ENCODE measurements at places on chromosomes 6 and 20.

DNA sequence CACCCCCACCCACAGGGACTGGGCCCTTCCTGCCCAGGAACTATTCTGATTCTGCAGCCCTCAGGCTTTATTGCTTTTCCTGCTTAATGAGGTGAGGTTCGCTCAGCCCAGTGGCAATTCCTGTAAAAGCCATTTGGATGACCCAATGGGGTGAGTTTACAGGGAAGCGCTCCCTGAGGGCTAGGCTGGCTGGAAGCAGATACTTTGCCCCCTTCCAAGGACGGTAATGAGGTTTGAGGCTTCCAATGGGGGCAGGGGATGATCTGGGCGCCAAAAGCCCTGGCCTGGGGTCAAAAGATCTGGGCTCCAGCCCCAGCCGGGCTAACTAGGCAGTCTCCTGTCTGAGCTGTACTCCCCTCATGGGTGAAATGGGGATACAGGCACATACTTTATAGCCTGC is 41.8 kb downstream of the RIPOR3 start:
- no peak for DNase-seq

- no peak for DNase-seq
Observed at GRCh38 chr6:30879684-30880427, 4.5 kb upstream of the DDR1 start.

DNA sequence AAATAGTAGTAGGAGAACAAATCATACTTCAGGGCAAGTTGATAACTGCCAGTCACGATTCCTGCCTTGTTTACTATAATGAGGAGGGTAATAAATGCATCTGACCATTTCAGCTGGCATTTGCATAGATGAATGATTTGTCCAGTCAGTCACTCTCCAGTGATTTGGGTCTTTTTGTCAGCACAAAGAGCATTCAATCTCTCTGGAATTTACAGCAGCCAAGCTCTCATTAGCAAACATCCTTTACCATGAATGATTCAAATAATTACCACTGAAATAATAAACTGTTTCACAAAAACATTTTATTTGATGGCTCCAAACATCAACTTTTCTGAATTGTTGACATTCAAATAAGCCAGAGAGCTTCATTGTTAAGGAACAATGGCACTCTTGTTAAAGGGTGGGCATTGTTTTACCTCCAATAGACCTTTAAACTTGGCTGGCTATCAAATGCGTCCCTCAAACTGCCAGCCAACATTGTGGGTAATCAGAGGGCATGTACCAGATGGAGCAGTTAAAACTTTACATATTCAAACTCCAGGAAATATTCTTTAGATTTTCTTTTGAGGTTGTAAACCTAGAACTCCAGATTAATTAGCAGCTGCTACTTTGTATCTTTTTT is 30.0 kb upstream of the FBXL4 start:
- DNase-seq, result peak; percentile 25

- DNase-seq, result no peak
Observed at GRCh38 chr20:58219342-58219700, 9.1 kb downstream of the ANKRD60 start.

GRCh38 chr20:33054791-33055190 is 1.1 kb downstream of the BPIFB3 start:
- no peak for DNase-seq

DNA sequence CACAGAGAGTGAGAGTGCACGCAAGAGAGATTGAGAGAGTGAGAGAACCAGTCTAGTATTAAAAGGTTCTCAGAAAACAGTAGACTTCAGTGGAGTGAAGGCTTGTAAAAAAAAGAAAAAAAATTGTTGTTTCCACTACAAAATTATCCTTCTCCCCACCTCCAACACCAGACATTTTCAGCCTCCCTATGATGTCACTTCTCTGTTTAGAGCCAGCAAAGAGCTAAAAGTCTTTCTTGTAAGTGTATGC is 77.8 kb downstream of the BACH2 start:
- DNase-seq, result no peak

- DNase-seq, result no peak
Observed at GRCh38 chr6:4661391-4661790, 114.8 kb upstream of the CDYL start.

- DNase-seq, result no peak
Observed at GRCh38 chr20:23086931-23087411, 847 bp upstream of the CD93 start.

DNA sequence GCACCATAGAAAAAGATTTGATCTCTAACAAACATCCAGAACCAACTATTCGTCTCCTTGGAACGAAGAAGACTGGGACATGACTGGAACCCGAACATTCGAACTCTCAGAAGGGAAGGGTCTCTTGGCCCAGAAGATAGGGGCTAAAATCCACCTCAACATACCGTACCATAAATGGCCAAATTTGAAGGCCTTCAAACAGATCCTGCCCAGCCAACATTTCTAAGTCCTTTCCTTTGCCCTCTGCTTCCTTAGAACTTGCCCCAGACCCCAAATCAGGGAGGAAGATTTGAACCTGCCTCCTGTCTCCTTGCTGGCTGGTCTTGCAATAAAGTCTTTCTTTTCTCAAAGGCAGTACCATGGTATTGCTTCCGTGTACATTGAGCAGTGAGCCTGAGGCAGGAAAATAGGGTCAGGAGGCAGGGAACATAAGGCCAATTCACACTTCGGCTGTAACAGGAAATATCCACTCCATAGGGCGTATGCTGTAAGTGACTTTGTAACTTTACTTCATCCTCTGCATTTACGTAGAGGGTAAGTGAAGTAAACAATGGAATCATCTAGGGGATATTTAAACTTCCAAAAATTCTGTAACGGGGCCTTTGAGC is 1.8 kb upstream of the PXDC1 start:
- DNase-seq, result no peak

DNA sequence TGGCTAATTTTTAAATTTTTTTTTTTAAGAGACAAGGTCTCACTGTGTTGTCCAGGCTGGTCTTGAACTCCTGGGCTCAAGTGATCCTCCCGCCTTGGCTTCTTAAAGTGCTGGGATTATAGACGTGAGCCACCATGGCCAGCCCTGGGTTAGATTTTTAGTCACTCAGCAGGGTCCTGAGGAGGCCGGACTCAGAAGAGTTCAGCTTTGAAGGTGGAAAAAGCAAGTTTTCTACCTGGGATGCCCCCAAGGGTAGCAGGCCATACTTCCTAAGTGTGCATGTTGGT is 44.2 kb downstream of the FGD2 start:
- DNase-seq, result no peak

DNA sequence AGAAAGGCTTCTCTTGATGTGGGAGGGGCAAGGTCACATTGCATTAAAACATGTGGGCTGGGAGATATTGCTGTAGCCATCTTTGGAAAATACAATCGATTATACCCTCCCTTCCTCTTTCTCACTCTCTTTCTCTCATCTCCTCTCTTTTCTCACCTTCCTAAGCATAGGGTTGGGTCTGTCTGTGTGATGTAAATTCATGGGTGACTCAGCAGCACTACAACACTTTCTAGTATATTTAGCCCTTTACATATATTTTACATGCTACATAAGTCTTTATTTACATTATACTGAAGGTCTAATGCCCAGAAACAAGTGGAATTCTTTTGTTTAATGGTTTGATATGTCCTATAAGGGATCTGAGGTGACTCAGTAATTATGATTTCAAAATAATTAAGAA is 634.8 kb upstream of the FLRT3 start:
- DNase-seq, result no peak
